ENCODE measurements at places on chromosomes 3 and 15.
A peak's percentile ranks its signal among the peaks of the same experiment; 100 is the strongest.

DNA sequence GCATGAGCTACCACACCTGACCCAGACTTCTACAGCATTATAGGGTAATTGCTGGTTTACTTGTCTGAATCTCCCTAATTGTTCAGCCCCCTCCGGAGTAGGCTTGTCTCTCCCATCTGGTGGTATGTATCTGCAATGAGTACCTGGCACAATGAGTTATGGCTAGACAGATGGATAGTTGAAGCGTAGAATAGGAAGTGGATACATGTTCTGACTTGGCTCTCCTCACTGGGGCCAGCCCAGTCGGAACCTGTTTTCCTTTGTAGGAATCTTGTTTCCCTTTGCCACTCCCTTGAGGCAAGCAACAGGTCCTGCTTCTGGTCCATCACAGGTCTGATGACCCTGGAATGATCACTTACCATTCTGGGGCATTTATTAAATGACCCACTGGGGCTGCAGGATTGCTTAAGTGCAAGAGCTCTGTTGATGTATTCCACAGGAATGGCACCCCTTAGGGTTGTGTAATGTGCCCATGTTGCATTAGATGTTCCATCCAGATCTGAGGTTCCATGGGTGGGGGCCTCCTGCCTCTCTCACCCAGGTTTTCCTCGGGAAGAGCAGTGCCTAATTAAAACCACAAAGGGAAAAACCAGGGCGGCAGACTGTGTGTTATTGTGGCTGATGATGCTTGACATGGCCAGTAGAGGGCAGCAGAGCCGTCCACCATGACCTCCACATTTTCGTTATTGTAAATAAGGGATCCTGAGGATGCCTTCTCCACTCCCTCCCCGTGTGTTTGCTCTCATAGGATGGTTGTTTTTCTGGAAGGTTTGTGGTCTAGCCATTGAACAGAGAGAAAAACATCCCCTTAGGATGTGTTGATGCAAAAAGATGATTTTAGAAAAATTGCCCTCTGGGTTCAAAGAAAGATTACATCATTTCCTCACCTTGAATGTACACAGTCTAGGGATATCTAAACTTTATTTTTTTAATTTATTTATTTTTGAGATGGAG, 58.0 kb downstream of the CMTM8 start:
- DNase-seq, result peak; percentile 81

- DNase-seq, result peak; percentile 77
These were observed 307.0 kb downstream of the ARPP21 start for GRCh38 chr3:35946121-35946853.

DNA sequence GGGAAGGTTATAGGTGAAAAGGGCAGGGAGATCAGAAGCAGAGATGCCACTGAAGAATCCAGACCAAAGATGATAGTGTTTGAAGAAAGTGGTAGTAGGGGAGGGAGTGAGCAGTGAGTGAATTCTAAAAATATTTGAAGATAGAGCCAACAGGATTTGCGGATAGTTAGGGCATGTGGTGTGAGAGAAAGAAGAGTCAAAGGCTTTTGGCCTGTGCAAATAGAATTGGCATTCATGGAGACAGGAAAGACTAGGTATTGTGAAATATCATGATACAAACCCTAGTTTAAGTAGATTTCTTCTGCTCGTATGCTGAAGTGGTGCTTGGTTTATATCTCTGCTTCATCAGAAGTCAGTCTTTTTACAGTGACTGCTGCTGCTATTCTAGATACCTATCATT, 224.2 kb upstream of the CFAP20DC start:
- no peak for DNase-seq

DNA sequence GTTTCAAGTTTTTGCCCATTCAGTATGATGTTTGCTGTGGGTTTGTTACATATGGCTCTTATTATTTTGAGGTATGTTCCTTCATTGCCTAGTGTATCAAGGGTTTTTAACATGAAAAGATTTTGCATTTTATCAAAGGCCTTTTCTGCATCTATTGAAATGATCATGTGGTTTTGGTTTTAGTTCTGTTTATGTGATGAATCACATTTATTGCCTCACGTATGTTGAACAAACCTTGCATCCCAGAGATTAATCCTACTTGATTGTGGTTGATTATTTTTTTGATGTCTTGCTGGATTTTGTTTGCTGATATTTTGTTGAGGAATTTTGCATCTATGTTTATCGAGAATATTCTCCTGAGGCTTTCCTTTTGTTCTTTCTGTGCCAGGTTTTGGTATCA, 39.4 kb downstream of the TMCO5A start:
- DNase-seq, result no peak

- no peak for DNase-seq
These were observed 549.5 kb upstream of the GOLIM4 start for GRCh38 chr3:168645180-168645579.

DNA sequence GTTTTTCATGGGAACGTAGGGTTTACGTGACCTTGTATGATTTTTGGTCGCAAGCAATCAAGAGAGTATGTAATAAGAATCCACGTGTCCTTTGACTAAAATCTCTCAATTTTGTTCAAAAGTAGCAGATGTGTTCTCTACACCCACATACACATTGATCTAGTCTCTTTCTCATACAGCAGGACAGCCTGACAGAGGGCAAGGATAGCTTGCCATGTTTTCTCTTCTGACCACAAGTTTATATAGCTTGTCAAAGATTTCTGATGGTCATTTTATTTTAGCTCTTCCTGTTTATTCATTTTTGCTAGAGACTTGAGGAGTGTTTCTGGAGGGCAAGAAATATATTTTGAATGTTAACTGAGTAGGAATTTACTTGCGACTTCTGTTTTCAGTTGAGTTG, 570.2 kb upstream of the ALCAM start:
- no peak for DNase-seq

GRCh38 chr15:88066636-88067330, 189.8 kb downstream of the NTRK3 start:
- no peak for DNase-seq

DNA sequence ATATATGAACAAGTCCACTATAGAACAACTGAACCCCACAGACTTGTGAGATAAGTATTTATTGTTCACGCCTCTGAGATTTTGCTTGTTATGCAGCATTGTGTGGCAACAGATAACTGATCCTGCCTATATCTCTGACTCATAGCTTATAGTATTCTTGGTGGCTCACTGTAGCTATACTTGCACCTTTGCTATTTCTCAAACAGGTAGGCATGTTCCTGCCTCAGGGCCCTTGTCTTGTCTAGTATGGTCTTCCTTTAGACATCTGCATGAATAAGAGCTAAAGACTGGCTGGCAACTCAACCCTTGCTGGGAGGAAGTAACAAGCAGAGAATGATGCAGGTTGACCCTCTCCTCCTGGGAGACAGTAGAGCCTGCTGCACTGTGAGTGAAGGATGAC, 256.1 kb downstream of the CHST2 start:
- no peak for DNase-seq

- DNase-seq, result peak; percentile 38
These were observed 303.1 kb upstream of the CTDSPL start for GRCh38 chr3:37558580-37558979.

- no peak for DNase-seq
These were observed 413.9 kb downstream of the RBMS3 start for GRCh38 chr3:29694783-29695182.

DNA sequence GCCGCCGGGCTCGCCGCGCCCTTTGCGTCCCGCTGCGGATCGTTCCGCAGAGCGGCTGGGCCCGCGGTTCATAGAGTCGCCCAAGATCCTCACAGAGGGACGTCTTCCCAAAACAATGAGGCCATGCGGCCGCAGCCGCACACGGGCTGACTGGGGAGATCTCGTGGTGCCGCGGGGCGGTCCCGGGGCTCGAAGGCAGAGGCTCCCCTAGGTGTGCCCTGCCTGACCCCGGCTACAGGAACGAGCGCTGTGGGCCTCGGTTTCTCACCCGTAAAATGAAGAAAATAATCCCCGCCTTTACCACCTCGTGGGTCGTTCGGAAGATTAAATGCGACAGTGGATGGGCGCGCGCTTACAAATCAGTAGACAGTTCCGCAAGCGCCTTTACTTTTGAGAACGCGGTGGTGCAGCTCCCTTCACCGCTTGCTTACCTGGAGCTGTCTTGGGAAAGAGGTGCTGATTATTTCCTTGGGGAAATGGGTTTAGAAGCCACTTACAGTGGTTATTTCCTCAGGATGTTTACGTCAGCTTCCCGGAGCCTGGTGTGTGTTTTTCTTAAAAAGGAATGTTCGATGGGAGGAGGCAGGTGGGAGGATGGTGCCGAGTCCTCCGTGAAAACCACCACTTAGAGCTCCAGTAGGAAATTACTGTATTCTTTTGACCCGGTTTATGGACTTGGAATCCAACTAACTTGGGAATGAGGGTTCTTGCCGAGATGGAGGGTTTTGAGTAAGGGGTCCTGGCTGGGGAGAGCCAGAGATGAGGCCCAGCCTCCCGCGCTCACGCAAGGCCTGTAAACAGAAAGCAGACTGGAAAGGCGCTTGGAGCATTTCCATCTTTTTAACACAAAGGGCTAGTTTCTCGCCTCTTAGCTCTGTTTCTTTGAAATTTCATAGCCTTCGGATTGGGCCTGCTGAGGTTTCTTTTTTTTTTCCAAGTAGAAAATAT, 1.9 kb upstream of the MEX3B start:
- no peak for DNase-seq

DNA sequence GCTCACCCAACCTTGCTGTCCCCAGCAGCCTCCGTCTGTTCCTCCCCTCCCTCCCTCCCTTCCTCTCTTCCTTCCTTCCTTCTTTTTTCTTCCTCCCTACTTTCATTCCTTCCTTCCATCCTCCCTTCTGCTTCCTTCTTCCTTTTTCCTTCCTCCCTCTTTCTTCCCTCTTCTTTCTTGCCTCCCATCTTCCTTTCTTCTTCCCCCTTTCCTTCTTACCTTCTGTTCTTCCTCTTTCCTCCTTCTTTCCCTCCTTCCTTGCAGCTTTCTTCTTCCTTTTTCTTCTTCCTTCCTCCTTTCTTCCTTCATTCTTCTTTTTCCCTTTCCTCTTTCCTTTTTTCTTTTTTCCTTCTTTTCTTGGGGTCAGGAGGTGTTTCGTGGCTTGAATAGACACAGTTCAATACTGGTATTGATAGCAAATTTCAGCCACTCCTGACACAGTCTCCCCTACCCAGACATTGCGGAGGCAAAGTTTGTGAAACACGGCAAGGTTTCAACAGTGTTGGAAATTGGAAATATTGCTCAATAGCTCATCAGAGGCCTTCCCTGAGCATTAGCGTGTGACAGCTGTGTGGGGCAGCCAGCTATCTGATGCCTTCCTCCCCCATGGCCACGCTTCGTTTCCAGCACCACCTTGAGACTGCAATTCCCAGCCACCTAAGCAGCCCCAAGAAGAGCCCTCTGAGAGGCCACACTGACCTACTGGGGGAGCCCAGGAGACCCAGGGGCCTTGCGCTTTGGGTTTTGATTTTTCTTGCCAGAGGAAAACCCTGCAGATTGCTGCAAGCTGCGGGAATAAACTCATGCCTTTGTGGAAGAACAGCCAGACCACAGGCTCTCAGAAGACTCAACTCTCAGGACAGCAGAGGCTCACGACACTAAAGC, 82.2 kb downstream of the KLF15 start:
- no peak for DNase-seq

GRCh38 chr3:172312001-172312400, 136.3 kb downstream of the GHSR start:
- no peak for DNase-seq

DNA sequence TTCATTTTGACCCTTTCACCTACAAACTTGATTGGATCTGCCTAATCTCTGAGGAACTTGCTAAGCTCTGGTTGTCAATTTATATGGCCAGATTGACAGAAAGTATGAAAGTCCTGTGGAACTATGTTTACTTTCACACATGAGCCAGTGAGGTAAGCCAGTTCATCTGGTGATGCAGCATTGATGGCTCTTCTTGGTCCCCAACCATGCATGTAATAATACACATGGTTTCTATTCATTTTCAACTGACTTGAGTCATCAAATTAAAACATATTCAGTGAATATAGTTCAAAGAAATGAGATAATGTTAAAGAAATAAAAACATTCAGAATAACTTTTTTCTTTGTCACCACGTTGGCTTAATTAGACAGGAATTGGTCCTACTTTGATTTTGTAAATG, 336.1 kb upstream of the THBS1 start:
- no peak for DNase-seq

DNA sequence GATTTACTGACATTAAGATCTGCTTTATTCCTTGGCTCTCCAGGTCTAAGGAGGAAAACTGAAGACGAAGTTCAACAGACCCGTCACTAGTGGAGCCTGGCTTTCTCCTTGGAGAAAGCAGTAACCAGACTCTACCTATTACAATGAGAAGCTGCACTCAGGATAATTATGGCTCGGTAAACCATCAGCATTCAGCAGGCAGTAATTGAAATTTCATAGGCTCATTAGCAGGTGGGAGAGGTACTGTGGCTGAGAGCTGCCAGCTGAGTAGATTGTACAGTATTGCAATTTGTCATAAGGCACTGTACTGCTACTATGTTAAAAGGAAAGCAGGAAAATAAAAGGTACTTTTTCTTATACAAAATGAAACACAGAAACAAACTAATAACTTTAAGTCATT, 51.2 kb downstream of the CHAC1 start:
- DNase-seq, result no peak

- DNase-seq, result no peak
These were observed 70.4 kb downstream of the ST6GAL1 start for GRCh38 chr3:187000711-187001151.

DNA sequence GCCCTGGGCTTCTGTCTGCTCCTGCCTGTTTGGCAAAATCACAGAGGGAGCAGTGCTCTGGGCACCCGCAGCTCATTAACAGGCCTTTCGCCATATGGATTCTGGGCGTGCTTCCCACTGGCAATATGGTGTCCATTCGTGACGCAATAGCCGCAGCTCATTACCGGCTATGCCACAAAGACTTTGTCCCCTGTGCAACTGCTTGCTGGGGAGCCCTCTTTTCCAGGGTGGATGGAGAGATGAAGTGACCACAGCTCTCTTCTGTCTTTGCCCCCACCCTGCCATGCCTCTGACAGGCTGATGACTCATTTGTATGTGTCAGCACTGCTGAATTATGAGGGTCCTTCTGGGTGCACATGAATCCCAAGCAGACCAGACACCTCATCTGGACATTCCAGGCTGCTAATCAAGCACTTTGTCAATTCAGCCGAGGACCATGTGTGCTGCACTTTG, 214.3 kb upstream of the FEZF2 start:
- DNase-seq, result no peak

DNA sequence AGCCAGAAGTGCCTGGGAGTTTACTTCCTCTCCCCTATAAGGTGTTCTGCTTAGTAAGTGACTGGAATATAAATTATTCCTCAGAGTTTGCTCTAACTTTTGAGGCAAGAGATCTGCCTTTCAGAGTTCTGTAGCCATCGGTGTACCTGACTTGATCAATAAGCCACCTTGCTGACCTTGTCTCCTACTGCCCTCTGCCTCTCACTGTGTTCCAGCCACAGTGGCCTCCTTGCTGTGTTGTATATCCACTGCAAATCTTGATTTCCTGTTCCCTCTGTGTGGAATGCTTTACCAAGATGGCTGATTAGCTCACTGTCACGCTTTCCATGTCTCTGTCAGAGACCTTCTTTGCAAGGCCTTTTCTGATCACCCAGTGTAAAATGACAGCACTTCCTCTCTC, 442.4 kb downstream of the SQOR start:
- DNase-seq, result no peak

DNA sequence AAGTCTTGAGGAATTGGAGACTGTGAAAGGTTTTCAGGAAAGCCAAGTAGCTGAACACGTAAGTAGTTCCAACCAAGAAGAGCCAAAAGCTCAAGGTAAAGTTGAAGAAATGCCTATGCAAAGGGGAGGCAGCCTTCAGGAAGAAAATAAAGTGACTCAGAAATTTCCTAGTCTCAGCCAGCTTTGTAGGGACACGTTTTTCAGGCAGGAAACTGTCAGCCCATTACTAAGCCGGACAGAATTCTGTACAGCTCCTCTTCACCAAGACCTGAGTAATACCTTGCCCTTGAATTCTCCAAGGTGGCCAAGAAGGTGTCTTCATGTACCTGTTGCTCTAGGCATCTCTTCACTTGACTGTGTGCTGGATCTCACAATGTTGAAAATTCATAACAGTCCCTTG, 48.6 kb downstream of the CDAN1 start:
- no peak for DNase-seq

Measured in NCI-H524 (cell line).